ENCODE measurements at places on chromosomes 2 and 18. TPM values are rescaled to one million over a fixed set of nuclear protein-coding genes. Genes with fewer than 3 reads are reported as not detected.

The POTEI gene
- not detected for total RNA-seq

DNA sequence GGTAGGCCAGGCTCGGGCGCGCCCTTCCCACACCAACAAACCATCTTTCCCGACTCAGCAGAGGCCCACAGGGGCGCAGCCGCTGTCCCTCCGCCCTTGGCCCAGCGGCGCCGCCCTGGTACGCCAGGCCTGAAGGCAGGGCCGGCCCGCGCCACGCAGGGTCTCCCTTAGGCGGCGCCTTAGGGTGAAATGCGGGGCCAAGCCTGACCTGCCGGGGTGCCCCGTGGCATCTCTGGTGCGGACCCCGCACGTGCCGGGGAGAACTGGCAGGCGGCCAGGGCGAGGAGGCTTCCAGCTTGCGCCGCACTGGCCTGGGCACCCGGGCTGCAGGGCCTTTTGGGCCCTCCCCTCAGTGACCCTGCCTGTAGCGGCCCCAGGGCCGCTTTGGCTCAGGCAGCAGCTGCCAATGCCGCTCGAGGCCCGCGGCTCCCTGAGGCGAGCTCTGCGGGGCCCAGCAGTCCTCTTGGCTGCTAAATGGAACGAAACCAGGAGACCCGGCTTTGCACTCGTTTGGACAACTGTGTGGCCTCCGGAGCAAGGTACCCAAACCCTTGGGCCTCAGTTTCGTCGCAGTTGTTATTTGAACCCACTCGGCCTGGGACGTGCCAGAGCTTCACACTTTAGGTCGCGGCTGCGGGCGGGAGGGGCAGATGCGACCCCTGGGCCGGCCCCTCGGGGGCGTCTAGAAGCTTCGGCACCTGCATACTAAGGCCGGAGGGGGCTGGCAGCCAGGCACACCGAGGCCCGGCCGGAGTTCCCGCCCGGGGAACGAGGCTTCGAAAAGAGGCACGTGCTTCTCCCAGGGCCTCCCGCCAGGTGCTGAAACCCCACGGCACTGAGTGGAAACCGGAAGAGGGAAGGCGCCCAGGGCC lies 8.5 kb downstream of the OTX1 start:
- no peak for DNase-seq

- no peak for DNase-seq
These were observed 65.8 kb downstream of the SUMO1 start for GRCh38 chr2:202172439-202173211.

DNA sequence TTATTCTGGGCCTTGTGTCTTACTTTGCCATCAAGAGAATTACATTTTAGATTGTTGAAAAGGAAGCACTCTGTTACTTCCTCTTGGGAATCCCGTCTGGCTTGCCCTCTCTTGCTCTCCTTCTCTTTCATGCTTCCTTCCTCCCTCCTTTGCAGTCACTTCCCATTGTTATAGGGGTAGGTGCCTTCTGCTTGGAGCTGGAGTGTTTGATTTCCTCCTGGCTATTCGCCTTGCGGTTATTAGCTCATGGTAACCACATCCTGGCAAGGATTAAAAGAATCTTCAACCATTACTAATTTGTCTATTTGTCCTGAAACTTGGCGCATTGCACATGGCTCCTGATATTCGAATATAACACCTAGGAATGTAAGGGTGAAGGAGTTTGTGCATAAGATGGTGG lies 115.0 kb downstream of the CERS6 start:
- no peak for DNase-seq

DNA sequence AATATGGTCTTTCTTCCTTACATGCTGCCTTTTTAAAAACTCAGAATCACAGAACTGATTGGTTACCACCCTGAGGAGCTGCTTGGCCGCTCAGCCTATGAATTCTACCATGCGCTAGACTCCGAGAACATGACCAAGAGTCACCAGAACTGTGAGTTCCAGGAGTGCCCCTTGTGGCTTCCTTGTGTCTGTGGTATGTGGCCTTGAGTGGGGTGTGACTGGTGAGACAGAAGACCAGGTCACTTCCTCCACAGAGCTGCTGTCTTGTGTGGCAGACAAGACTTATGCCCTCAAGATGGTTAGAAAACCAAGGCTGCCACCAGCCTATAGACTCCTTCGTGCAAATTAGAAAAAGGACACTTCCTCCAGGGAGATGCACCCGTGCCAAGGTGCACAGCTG lies 72.6 kb downstream of the EPAS1 start:
- no peak for DNase-seq

The EGR4 gene
- total RNA-seq, result not detected

The PLA2R1 gene
- total RNA-seq, result 2.9 TPM
